ENCODE measurements at places on chromosomes 16 and 17. TPM values are rescaled to one million over a fixed set of nuclear protein-coding genes. Genes with fewer than 3 reads are reported as not detected.
A peak's percentile ranks its signal among the peaks of the same experiment; 100 is the strongest.

DNA sequence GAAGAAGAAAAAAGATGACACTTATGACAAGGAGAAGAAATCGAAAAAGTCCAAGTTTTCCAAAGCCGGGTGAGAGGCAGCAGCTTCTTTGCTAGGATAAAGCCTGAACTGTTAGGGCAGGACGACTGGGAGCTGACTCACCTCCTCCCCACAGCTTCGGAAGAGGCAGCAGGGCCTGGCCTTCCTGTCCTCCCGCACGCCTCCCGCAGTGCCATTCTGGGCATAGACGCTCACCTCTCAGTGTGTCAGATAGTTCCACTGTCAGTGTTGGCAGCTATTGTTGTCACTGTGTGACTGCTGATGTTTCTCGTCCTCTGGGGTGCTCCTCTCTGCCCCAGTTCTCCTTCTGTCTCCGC is 12.6 kb downstream of the UBN1 start:
- H3K4me1 ChIP-seq = no peaks in the 10 kb centered on the region
- H3K27me3 ChIP-seq = no peaks in the 10 kb centered on the region
- no peak for DNase-seq
- no peak overlapping the region for H3K27ac ChIP-seq

Gene NOS2
- 0.05 TPM for total RNA-seq

Gene SRL
- total RNA-seq = not detected

- H3K4me1 ChIP-seq = no peaks in the 10 kb centered on the region
- peaks cover 3% of the 10 kb centered on the region for H3K27me3 ChIP-seq
- no peaks in the 10 kb centered on the region for H3K36me3 ChIP-seq
Observed at GRCh38 chr16:66291833-66292232, 74.7 kb upstream of the CDH5 start.

DNA sequence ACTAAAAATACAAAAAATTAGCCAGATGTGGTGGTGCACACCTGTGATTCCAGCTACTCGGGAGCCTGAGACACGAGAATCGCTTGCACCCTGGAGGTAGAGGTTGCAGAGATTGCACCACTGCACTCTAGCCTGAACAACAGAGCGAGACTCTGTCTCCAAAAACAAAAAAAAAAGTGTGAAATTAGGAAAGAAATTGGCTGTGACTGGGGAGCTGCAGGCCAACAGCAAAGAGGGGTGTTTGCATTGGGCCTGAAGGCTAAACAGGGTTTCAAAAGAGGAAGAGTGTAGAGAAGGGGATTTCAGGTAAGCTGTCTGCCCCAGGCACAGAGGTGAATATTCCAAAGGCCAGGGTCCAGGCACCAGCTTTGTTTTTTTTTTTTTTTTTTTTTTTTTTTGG is 9.4 kb downstream of the BMERB1 start:
- no peak overlapping the region for H3K4me3 ChIP-seq
- H3K36me3 ChIP-seq = no peaks in the 10 kb centered on the region
- DNase-seq = no peak
- H3K4me1 ChIP-seq = no peaks in the 10 kb centered on the region

Gene CCR7
- total RNA-seq = 192 TPM

- H3K4me1 ChIP-seq = peaks cover 10% of the 10 kb centered on the region
- H3K36me3 ChIP-seq = no peaks in the 10 kb centered on the region
- DNase-seq = peak; percentile 43
- H3K4me3 ChIP-seq = peak overlapping the region; percentile 72
Observed at GRCh38 chr17:21275579-21276263, 8.8 kb upstream of the MAP2K3 start.

GRCh38 chr17:1108765-1109605 is 70.8 kb downstream of the ABR start:
- DNase-seq = no peak
- H3K27me3 ChIP-seq = no peaks in the 10 kb centered on the region
- no peaks in the 10 kb centered on the region for H3K36me3 ChIP-seq
- H3K4me1 ChIP-seq = peaks cover 25% of the 10 kb centered on the region

Gene PPY
- total RNA-seq = not detected

DNA sequence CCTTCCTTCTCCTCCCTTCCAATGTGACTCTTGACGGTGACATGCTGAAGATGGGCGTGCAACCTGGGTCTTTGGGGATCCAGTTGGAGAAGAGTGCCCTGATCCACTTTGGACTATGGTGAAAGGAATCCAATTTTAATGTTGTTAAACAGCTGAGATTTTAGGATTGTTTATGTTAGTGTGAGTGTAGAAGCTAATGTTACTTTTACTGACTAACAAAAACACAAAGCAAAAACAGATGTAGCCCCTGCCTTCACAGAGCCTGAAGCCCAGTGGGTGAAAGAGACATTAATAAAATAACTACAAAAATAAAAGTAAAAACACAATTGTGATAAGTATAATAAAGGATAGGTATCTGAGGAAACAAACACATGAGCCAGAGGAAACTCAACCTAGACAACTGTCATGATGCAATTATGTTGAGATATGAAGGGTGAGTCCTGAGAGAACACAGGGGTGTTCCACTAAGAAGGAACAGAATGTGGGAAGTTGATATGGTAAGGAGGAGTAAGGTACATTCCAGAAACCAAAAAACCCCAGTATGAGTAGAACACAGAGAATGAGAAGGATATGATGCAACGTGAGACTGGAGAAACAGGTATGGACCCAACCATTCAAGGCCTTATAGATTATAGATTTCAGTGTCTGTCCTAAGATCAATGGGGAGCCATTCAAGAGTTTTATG is 115.1 kb upstream of the PMFBP1 start:
- H3K27ac ChIP-seq = no peak overlapping the region
- H3K36me3 ChIP-seq = no peaks in the 10 kb centered on the region
- no peak for DNase-seq
- no peak overlapping the region for H3K4me3 ChIP-seq

- H3K27me3 ChIP-seq = no peaks in the 10 kb centered on the region
- no peak for DNase-seq
- no peaks in the 10 kb centered on the region for H3K4me1 ChIP-seq
- no peak overlapping the region for H3K27ac ChIP-seq
- H3K36me3 ChIP-seq = no peaks in the 10 kb centered on the region
Observed at GRCh38 chr16:86834451-86835035, 256.2 kb downstream of the FOXL1 start.

DNA sequence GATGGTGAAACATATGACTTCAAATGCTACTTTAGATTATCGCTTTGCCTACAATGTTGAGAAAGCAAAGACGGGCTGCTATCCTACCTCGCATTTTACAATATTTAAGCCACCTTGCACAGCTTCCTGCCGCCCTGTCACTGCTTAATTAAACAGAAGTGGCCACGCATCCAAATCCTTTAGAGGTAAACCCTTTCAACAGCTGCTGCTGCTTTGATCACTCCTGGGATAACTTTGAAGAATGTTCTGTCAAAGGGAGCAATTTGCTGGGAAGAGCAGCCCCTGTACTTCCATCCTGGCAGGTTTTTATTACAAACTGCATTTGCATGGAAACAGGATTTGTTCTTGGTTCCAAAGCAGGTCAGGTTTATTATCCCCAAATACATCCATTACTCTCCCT is 24.2 kb upstream of the SSTR2 start:
- DNase-seq = no peak
- no peaks in the 10 kb centered on the region for H3K4me1 ChIP-seq
- no peaks in the 10 kb centered on the region for H3K36me3 ChIP-seq
- no peak overlapping the region for H3K27ac ChIP-seq
- no peaks in the 10 kb centered on the region for H3K27me3 ChIP-seq

DNA sequence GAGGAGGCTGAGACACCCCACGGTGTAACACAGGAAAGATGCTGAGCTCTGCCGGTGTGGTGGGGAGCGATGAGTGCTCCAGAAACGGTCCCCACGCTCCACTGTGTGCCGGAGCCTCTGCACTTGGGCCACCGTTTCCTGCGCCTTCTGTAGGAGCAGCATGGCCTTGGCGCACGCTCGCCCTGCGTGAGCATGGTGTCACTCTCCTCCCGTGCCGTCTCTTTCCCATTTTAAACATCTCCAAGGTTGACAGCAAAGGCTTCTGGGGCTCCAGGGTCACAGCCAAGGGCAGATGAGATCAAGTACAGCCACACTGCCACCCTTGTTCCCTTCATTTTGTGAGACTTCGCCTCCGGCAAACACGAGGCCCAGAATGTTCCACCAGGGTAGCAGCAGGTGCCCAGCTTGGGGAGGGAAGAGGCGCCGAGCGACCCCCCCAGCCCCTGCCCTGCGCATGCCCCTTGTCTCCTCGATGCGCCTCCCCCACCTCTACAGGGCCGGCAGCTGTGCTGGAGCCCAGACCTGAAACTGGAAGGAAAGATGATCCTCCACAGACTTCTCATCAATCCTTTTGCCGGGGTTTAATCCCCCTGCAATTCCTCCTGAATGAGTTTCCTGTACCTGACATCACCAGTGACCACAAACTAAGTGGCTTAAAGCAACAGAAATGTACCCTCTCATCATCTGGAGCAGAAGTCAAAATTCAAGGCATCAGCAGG is 19.9 kb upstream of the OSGIN1 start:
- no peaks in the 10 kb centered on the region for H3K4me1 ChIP-seq
- H3K4me3 ChIP-seq = no peak overlapping the region
- DNase-seq = no peak
- no peak overlapping the region for H3K27ac ChIP-seq
- H3K27me3 ChIP-seq = no peaks in the 10 kb centered on the region
- H3K36me3 ChIP-seq = no peaks in the 10 kb centered on the region

DNA sequence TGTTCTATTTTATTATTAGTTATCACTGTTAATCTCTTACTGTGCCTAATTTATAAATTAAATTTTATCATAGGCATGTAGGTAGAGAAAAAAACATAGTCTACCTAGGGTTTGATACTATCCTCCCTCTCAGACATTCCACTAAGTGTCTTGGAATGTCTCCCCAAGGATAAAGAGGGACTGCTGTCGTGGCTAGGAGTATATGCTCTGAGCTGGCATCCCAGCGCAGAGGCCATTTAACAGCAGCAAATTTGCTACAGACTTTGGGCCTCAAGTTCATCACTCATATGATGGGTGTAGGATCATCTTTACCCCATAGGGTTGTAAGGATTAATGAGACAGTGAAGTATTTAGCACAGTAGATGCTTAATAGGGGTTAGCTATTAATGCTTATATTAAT is 56.7 kb downstream of the ZFHX3 start:
- H3K27me3 ChIP-seq = no peaks in the 10 kb centered on the region
- H3K36me3 ChIP-seq = no peaks in the 10 kb centered on the region

Gene GNGT2
- total RNA-seq = 27.9 TPM

DNA sequence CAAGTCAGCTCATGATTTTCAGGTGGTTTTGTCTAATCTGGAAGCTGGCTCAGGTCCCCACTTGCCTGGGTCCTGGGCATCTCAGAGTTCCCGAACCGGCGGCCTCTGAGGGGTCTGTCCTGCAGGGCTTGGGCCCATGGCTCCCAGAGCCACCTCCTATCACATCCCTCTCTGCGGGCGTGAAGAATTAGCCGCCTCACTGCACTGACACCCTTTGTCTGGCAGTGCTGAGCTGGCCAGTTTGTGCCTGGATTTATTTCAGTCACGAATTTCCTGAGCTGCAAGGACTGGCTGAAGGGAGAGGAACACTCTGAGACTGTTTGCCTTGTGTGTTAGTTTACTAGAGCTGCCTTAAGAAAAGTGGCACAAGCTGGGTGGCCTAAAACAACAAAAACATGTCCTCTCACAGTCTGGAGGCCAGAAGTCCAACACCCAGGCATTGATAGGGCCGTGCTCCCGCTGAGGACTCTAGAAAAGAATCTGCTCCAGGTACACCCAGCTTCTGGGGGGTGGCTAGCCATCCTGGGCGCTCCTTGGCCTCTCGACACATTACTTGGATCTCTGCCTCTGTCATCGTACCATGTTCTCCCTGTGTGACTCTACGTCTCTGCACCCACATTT is 217.5 kb upstream of the DYNLRB2 start:
- no peak overlapping the region for H3K4me3 ChIP-seq
- no peak overlapping the region for H3K27ac ChIP-seq
- no peaks in the 10 kb centered on the region for H3K27me3 ChIP-seq
- H3K4me1 ChIP-seq = no peaks in the 10 kb centered on the region

Gene RAB34
- total RNA-seq = 28.8 TPM

- H3K36me3 ChIP-seq = no peaks in the 10 kb centered on the region
- H3K4me1 ChIP-seq = no peaks in the 10 kb centered on the region
- DNase-seq = no peak
- no peaks in the 10 kb centered on the region for H3K27me3 ChIP-seq
- no peak overlapping the region for H3K4me3 ChIP-seq
- no peak overlapping the region for H3K27ac ChIP-seq
Observed at GRCh38 chr17:19445105-19445504, 34.1 kb downstream of the RNF112 start.

Gene WNK4
- total RNA-seq = 0.27 TPM

Gene TGFB1I1
- 0.24 TPM for total RNA-seq

DNA sequence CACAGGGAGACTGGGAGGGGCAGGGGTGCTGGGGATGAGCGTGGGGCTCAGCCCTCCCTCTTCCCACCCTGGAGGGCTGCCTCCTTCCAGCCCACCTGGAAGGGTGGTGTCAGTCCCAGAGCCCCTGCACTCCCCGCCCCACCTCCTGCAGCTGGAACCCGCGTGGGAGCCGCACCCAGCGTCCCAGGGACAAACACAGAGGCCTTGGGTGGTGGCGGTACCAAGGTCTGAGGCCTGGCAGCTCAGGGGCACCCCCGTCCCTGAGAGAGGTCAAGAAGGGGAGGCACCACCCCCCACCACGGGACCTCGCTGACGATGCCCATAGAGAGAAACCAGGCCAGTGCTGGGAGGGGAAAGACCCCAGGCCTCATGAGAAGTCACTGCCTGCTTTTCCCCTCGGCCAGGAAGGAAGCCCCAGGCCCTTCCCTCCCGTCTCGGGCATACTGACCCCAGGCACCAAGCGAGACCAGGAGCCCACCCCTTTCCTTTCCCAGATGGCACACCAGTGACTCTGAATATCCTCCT is 4.1 kb downstream of the HS3ST6 start:
- no peak for DNase-seq
- H3K27ac ChIP-seq = no peak overlapping the region
- H3K4me1 ChIP-seq = no peaks in the 10 kb centered on the region

GRCh38 chr16:17926866-17927399 is 409.6 kb downstream of the NPIPA8 start:
- no peak overlapping the region for H3K4me3 ChIP-seq
- no peak overlapping the region for H3K27ac ChIP-seq
- no peaks in the 10 kb centered on the region for H3K27me3 ChIP-seq

DNA sequence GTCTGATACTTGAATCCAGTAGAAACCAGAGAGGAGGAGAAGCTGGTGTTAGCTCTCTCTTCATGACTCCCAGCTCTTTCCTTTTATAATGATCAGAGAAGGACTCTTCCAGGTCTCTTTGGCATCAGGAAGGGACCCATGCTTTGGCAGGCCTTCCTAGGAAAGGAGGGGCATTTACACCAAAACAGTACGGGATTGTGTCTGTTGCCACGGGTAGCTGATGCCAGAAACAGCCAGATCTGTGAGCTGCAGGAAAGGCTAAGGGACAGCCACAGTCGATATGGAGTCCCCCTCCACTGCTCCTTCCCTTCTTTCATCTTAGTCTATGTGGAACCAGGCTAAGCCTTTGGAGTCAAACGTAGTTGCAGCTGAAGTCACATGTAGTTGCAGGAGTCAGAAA is 9.3 kb downstream of the CEP295NL start:
- H3K36me3 ChIP-seq = no peaks in the 10 kb centered on the region
- no peak overlapping the region for H3K27ac ChIP-seq
- H3K27me3 ChIP-seq = no peaks in the 10 kb centered on the region
- no peak overlapping the region for H3K4me3 ChIP-seq

GRCh38 chr16:66002601-66003000 is 363.9 kb upstream of the CDH5 start:
- DNase-seq = no peak
- H3K27me3 ChIP-seq = no peaks in the 10 kb centered on the region
- no peak overlapping the region for H3K4me3 ChIP-seq
- H3K4me1 ChIP-seq = no peaks in the 10 kb centered on the region
- H3K27ac ChIP-seq = no peak overlapping the region

- no peaks in the 10 kb centered on the region for H3K36me3 ChIP-seq
- peaks cover 46% of the 10 kb centered on the region for H3K4me1 ChIP-seq
- H3K27ac ChIP-seq = peak overlapping the region; percentile 58
- DNase-seq = peak; percentile 61
- H3K4me3 ChIP-seq = no peak overlapping the region
Observed at GRCh38 chr17:28468781-28469180, 4.7 kb upstream of the SLC13A2 start.

All from GM12878 (cell line).